ENCODE measurements at places on chromosomes 5 and 9.

DNA sequence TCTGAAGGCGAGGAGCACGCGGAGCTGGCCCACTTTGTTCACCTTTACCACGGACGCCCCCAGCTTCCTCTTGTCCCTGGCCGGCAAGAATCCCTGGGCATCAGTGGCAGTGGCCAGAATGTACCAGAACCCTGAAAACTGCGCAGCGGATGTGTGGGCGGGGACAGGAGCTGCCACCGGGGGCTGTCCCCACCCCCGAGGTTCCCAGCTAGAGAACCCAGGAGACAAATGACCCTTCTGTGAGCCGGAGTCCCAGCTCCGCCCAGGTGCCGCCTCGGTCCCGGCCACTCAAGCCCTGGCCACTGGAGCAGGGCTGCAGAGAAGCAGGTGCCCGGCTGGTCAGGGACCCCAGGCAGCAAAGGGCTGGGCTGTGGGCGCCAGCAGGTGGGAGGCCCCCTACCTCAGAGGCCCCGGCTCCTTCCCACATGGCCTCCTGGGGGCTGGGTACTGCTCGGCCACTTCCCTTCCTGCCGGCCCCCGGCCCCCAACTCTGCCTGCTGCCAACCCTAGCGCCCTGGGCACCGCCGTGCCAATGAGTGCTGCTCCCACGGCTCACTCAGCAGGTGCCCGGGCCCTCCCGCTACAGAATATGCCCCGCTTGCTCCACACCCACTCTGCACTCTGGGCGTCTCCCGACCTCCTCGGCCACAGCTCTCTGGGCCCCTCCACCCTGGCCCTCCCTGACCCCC is 713 bp downstream of the LCN10 start:
- no peak for DNase-seq

GRCh38 chr5:34499001-34499734 is 157.0 kb upstream of the RAI14 start:
- DNase-seq: no peak

DNA sequence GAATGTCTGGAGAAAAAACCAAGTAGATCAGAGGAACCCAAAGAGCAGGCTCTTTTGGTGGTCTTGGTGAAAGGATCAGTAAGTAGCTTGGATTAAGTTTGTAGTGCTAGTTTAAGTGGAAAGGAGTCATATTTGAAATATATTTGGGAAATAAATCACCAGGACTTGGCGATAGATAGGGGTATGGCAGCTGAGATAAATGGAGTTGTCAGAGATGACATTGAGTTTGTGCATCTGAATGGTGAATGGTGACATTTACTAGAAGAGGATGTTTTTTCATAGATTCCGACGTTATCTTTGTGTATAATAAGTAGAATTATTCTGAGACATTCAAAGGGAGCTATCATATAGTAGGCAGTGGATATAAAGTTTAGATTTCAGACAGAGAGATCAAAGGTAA is 143.6 kb upstream of the RASGRF2 start:
- DNase-seq: no peak

DNA sequence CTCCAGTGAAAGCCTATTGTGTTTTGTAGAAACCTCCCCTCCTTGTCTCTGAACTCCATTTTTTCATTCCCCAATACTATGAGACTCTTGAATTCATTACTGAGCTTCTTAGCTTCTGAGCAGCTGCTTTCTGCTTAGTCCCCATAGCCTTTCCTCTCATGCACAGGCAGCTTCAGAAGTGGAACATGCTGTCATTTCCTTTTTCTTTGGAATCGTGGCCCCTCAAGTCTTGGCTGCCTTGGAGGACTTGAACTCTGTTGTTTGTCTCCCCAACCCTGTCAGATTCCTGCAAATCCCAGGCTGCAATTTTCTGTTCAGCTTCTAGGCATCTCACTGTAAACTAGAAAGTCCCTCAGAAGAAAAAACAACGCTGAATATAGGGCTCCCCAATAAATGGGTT is 268.5 kb downstream of the ARRDC3 start:
- no peak for DNase-seq

- no peak for DNase-seq
These were observed 50.4 kb downstream of the ZNF474 start for GRCh38 chr5:122179701-122180100.

DNA sequence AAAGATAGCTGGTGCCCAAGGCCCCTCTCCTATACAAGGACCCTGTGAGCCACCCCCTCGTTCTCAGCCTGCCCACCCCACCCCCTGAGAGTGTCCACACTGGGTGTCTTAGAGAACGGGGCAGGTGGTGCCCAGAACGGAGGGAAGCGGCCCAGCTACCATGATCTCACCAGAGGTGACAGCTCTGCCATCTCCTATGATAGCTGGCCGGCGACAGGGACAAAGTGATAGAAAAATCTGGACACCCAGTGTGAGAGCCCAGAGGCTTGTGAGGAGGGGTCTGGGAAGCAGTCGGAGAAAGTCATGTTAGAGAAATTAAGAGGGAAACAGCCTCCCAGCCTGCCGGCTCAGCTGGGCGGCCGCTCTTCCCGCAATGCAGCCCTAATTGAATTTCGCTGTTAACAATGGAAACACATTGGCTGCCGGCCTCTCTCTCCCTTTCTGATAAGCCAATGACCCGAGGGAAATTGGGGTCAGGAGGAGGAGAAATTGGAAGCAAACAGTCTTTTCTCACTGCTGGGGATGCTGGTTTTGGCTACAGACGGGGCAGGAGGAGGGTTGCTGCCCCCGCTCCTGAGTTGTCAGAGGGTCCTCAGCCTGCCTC is 32.3 kb downstream of the HK3 start:
- DNase-seq: no peak

- no peak for DNase-seq
These were observed 18.1 kb downstream of the GRXCR2 start for GRCh38 chr5:145854651-145855258.

DNA sequence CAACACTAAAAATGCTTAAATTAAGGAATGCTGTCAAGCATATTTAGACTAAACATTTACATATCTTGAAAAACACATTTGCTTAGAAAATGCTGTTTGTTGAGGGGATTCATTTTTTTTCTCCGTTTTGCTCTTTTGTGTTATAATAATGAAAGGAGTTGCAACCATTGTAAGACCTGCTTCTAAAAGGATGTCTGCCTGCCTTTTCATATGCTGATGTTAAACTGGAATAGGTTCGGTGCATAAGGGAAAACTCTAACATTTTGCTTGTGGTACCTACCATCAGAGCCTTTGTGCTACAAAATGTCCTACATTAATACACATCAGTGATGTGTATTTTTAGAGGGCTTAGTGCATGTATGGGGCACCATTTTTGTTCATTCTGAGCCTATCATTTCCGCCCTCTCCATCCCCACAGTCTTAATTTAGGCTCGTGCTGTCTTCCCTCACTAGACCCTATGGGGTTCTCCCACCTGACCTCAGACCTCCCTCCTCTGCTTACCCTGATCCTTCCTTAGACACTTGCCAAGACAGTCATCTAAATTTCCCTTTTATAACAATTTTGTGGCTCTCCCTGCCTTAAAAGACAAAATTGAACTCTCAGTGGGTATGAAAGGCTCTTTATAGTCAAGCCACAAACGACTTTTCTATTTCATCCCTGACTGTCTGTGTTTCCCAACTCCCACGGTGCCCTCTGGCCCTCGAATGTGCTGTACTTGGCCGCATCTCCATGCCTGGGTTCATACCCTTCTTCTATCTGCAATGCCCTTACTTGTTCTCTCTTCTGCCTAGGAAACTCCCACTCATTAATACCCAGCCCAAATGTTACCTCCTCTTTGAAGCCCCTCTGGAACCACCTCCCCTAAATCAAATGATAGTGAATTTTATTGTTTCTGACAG is 61.2 kb downstream of the CMYA5 start:
- no peak for DNase-seq

- no peak for DNase-seq
These were observed 52.9 kb downstream of the TMC1 start for GRCh38 chr9:72574156-72574810.

DNA sequence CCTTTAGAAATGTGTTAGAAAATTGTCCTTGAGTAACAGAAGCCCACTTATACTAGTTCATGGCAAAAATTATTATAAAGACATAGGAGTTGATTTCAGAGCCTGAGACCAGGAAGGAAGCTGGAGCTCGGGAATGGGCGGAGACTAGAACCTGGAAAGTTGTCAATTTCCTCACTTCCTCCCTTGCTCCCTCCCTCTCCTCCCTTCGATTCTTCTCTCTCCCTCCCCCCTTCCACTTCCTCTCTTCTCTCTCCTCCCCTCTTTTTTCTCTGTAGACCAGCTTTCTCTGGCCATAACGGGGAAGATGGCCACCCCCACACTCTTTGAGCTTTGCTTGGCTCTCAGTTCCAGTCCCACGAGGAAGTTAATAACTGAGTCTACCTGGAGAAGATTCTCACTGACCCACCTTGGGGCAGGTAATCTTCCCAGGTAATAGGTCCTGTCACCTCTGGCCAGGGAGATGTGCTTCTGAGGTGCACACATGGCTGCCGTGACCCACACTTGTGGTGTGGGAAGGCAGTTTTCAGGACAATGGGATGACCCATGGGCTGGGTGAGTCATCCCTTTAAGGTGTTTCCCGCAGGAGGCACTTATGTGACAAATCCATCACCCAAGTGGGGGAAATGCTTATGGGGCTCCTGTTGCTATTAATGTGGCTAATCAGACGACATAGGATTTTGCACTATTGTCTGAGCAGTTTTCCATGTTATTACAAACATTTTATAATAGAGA is 78.7 kb downstream of the HSPA4 start:
- no peak for DNase-seq

DNA sequence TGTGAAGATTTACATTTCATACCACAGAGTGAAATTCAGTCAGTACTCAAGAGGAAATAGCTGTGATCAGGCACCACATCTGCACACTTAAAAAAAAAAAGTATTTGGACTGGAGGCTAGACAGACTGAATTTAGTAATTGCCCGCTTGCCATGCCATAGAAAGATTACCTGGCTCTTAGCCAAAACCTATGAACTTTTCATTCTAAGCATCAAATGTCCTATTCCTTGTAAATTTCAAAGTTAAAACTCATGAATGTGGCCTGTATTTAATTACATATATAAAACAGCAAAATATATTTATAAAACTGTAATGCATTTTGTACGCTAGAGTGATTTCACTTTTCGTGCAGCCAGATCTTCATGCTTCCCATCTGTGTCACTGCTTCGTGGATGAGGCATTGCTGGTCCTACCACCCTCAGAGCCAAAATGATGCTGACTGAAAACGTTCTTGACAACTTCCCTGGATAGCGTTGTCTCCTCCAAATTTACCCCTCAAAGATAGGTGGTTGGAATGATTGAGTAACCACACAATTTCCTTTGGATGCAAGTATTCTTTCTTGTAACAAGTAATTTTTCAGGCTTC is 447.9 kb upstream of the SGCD start:
- DNase-seq: no peak

DNA sequence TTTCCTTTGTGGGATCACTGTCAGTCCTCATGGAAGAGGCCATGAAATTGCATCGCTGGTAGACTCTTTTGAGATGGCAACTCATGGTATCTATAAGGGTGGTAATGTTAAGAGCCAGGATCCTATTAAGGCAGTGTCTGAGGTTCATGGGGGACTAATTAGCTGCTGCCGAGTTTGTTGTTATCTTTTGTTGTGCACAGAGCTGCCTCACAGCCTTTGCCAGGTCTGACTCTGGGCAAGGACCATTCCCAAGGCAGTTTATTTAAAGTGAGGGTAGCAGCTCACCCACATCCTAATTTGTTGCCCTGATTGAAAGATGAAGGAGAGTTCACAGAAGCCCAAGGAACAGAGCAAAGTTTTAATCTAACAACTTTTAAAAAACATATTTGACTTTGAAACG is 7.9 kb downstream of the SMARCA2 start:
- no peak for DNase-seq

DNA sequence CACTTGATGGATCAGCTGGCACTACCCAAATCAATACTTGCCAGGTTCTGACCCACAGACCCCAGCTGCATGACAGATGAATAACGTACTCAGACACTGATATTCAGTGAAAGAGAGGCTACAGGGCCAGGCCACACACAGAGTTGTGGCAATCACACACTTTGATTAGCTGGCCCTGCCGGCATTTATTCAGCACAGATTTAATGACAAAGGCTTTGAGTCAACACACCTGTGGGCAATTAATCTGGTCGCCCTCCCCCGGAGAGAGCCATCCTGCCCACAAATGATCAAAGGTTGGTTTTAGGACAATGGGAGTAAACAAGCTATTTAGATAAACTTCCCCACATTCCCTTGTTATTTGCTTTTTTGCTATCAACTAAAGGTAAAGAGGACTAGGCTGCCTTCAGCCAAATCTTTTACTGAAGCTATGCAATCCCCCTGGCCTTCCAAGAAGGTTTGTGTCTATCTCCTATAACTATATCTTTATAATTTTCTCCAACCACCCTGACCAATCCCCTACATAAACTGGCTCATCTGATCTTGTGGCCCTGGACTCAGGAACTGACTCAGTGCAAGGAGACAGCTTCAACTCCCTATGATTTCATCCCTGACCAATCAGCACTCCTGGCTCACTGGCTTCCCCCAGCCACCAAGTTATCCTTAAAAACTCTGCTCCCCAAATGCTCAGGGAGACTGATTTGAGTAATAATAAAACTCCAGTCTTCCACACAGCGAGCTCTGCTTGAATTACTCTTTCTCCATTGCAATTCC is 12.7 kb upstream of the TRIM32 start:
- DNase-seq: no peak

- no peak for DNase-seq
These were observed 28.2 kb upstream of the CPLX2 start for GRCh38 chr5:175842951-175843793.

GRCh38 chr5:80116000-80116399 is 80.9 kb downstream of the THBS4 start:
- no peak for DNase-seq

- no peak for DNase-seq
These were observed 510.0 kb downstream of the ACTL7B start for GRCh38 chr9:108345826-108346225.

GRCh38 chr5:112977440-112977861 is 853 bp downstream of the DCP2 start:
- DNase-seq: no peak

GRCh38 chr5:65327582-65327981 is 154.1 kb downstream of the ADAMTS6 start:
- no peak for DNase-seq

DNA sequence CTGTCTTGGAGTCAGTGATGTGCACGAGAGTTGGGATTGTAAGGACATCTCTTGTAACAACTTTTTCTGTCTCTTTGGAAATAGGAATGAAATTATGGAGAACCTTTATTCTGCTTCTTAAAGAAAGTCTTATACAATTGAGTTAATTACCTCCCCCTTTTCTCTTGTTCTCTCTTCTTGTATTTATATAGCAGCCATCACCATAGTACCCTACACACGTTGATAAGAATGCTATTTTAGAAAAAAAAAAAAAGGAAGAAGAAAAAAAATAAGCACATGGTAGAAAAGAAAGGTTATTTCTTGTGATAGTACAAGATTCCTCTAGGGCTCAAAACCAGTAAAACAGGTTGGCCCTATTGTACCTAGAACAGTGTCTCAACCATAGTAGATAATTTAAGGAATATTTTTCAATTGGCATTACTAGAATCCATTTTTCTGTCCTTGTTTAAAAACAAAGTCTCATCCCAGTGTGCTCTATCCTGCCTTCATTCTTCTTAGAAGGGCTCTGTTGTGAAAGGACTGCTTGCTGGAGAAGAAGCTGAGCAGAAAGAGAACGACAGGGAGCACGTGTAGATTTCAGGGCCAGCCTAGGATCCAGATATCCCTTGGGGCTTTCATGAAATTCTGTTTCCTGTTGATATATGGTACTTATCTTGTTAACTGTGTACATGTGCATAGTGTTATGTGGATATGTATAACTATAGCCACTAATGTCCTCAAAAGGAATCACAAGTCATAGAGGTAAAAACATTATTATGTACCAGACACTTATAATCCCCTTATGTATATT is 392.3 kb upstream of the MEF2C start:
- DNase-seq: no peak

GRCh38 chr9:69580582-69581214 is 91.5 kb downstream of the APBA1 start:
- DNase-seq: no peak

Measured in activated CD8-positive, alpha-beta memory T cell treated with anti-CD3 and anti-CD28 coated beads for 1 hour (primary cell).